ENCODE measurements at places on chromosomes 4 and X. TPM values are rescaled to one million over a fixed set of nuclear protein-coding genes. Genes with fewer than 3 reads are reported as not detected.

DNA sequence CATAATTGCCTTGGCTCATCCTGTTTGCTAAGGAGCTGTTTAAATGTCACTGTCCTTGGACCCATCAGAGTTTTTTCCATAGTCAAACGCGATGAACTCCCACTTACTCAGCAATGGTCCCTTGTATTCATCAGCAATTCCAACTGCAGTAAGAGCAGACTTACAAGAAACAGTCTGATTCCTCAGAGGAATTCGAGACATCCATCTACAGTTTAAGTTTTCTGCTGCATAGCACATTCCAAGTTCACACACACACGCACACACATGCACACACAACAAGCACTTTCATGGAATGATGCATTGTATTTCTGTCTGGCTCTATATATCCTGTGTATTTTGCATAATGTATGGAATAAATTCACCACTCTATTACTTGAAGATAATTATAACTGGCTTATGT, 32.7 kb upstream of the TMEM150C start:
- no peak for DNase-seq

The PACRGL gene
- total RNA-seq = 10.3 TPM

DNA sequence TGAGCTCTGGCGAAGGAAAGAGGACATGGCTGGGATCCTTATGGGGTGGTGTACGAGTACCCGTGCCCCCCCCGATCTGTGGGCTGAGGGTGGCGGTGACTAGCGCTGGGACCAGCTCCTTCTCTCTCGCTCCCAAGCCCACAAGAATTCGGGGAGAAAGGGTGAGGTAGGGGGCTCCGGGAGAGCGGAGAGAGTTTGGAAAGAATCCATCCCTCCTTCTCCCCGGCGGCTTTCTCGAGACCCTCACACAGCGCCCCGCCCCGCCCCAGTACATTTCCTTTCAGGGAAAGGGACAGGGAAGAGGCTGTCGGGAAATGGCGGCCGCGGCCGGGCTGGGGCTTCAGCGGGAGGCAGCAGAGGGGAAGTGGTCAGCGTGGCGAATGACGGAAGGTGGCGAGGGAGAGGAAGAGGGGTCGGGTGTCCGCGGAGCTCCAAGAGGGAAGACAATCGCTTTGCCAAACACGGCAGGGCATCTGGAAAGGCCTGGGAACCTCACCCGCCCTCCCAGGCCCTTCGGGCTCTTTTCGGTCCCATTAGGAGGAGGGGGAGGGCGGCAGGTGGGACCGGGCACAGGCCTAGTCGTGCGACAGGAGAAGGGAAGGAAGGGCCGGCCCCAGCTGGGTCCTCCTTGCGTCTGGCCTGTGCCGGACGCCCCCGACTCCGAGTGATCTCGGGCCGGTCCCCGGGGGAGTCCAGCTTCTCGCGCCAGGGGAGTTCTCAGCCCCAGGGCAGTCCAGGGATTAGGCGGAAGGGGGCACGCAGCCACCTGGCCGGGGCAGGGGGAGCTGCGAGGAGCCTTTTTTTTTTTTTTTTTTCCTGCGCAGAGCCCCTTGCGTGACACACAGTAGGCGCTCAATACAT, 10.2 kb downstream of the HNRNPH2 start:
- no peak for DNase-seq

DNA sequence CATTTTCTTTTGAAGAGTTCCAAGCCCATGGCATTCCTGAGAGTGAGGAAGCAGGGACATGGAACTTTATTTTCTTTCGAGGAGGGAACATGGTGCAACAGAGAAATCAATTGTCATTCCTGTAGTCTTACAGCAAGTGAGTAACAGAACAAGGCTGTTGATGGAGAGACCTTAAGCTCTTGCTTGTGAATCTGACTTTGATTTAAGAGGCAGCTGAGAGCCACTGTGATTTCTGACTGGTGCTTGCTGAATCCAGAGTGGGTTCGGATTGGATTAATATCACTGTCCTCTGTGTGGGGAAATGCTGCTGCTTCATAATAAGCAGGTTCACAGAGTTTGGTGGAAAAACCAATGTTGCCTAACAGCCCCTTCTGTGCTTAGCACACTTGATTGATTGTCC, 4.7 kb upstream of the ATP1B4 start:
- no peak for DNase-seq

DNA sequence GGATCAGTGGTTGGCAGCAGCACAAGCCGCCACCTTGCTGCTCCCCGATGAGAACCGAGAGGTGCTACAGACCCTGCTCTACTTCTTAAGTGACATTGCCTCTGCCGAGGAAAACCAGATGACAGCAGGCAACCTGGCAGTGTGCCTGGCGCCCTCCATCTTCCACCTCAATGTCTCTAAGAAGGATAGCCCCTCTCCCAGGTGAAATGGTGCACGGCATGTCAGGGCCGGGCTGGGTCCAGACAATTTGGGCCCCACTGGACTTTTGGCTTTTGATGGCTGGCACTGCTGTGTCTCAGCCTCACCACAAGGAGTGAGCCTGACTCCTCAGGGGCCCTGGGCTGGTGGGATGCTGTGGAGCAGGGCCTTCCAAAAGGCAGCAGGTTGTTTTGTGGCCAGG, 74.1 kb downstream of the STARD8 start:
- no peak for DNase-seq

The PPARGC1A gene
- total RNA-seq = 1.3 TPM

DNA sequence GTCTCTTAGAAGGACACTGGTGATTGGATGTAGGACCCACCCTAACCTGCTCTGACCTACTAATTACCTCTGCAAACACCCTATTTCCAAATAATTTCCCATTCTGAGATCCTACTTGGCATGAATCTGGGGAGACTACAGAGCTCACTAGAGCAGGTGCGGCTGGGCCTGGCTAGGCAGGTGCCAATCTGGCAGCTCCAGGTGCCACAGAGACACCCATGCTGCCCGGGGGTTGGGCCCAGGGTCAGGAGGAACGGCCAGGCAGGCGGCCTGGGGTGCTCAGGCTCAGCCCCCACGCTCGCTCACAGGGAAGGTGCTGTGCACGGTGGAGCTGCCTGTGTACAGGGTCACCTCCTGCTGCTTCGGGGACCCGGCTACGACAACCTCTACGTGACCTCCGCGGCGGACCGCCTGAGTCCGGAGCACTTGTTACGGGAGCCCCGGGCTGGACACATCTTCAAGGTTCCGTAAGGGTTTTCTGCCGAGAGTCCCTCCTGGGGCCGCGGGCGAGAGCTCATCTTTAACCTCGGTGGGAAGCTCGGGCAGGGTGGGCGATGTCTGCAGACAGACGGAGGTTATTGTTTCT, 26.5 kb upstream of the PLCXD1 start:
- no peak for DNase-seq

Measured in thoracic aorta (tissue), 2 donors.